Right atrium auricular region (tissue), 2 donors: ENCODE measurements at places on chromosomes 12 and 14. TPM values are rescaled to one million over a fixed set of nuclear protein-coding genes. Genes with fewer than 3 reads are reported as not detected.

DNA sequence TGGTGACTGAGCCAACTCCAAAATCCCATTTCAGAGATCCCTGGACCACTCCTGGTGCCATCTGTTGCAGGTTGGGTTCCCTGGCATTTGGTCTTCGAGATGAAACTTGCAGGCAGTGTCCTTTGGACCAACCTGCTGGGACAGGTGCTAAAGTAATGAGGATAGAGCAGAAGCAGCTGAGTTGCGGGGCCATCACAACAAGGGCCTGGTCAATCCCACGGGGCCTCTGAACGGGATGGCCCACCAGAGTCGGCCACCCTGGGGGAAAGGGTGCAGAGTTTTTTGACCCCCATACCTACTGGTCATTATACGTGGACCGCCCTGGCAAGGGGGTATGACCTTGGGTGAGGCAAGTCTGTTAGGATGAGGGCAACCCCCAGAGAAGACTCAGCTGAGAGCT is 39.3 kb downstream of the DLK1 start:
- DNase-seq = no peak
- H3K4me1 ChIP-seq = no peaks in the 10 kb centered on the region
- H3K27me3 ChIP-seq = no peaks in the 10 kb centered on the region
- H3K27ac ChIP-seq = no peak overlapping the region
- no peak overlapping the region for H3K4me3 ChIP-seq

Gene APOF
- total RNA-seq = not detected

DNA sequence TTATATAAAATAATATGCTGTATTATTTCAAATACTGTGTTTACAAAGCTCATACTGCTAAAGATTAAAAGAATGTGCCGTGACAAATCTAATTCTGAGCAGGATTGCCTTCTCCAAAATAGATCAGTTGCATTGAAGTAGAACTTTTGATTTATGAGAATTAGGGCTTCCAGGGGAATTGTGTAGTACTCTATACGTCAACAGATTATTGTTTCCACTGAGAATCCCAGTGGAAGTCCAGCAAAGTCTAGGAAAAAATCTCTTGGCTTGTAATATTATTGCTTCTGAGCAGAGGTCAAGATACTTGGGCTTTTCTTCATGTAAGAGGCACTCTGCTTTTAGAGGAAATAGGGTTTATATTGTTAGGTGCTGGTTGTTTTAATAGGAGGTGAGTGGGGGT is 133.9 kb downstream of the TRHDE start:
- no peaks in the 10 kb centered on the region for H3K4me1 ChIP-seq
- H3K36me3 ChIP-seq = no peaks in the 10 kb centered on the region
- H3K4me3 ChIP-seq = no peak overlapping the region
- no peak for DNase-seq
- H3K27me3 ChIP-seq = no peaks in the 10 kb centered on the region

- peak overlapping the region; percentile 80 for H3K27ac ChIP-seq
- DNase-seq = no peak
- no peaks in the 10 kb centered on the region for H3K27me3 ChIP-seq
Measured at GRCh38 chr14:50944647-50945413, 547 bp upstream of the PYGL start.

DNA sequence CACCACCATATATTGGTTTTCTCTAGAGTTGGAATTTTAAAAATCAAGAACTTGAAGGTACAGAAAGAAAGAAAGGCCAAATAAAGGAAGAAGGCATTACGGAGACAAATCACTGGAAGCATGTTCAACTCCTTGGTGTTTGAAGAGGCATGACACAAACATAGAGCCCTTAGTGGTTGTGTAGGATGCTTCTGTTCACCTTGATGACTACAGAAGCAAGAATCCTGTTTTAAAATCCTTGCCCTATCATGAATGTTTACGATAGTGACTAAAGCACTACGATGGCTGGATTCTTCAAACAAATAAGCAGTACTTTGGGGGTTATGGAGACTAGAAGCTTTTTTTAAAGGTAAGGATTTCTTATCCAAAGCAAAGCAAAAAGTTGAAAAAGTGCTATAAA is 10.3 kb upstream of the ISM2 start:
- H3K36me3 ChIP-seq = peaks cover 12% of the 10 kb centered on the region
- no peak overlapping the region for H3K4me3 ChIP-seq
- H3K27ac ChIP-seq = no peak overlapping the region
- no peaks in the 10 kb centered on the region for H3K27me3 ChIP-seq

Gene SPIC
- total RNA-seq = not detected

DNA sequence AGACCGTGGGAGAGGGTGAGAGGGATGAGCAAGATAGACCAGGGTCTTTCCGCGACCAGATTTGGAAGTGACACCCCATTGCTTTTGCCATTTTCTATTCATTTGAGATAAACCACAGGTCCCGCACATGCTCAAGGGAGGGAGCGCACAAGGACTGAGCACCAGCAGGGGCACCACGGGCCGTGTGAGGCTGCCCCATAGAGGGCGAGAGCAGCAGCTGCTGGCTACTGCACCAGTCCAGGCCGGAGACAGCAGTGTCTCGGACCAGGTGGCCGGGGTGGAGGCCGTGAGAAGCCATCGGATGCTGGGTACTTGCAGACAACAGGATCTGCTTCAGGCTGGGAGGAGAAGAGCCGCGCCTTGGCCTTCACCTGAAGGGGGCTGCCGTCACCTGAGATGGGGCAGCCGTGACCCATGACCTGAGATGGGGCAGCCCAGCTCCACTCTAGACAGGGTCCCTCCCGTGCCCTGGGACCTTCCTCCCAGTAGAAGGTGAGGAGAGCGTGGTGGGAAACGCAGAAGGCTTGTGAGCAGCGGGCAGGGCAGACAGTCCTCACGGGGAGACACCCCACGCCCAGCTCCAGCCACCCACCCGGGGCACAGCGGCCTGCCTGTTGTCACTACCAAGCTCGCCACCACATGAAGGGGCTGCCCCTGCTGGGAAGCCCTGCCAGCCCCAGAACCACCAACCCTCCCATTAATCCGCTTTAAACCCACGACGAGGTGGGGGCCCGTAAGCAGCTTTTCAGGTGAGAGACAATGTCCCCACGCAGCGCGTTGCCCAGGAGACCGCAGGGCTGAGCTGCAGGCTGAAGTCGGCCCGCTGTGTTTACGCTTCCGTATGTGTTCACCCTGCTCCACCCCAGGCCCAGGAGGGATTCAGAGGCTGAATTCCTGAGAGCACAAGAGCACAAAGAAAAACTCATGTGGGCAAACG is 61.7 kb upstream of the FBRSL1 start:
- H3K27ac ChIP-seq = no peak overlapping the region
- no peaks in the 10 kb centered on the region for H3K27me3 ChIP-seq
- H3K4me1 ChIP-seq = peaks cover 29% of the 10 kb centered on the region

GRCh38 chr14:60756847-60757246 is 22.3 kb downstream of the MNAT1 start:
- H3K36me3 ChIP-seq = no peaks in the 10 kb centered on the region
- H3K27ac ChIP-seq = no peak overlapping the region
- H3K4me1 ChIP-seq = no peaks in the 10 kb centered on the region
- H3K4me3 ChIP-seq = no peak overlapping the region
- H3K27me3 ChIP-seq = no peaks in the 10 kb centered on the region
- no peak for DNase-seq

DNA sequence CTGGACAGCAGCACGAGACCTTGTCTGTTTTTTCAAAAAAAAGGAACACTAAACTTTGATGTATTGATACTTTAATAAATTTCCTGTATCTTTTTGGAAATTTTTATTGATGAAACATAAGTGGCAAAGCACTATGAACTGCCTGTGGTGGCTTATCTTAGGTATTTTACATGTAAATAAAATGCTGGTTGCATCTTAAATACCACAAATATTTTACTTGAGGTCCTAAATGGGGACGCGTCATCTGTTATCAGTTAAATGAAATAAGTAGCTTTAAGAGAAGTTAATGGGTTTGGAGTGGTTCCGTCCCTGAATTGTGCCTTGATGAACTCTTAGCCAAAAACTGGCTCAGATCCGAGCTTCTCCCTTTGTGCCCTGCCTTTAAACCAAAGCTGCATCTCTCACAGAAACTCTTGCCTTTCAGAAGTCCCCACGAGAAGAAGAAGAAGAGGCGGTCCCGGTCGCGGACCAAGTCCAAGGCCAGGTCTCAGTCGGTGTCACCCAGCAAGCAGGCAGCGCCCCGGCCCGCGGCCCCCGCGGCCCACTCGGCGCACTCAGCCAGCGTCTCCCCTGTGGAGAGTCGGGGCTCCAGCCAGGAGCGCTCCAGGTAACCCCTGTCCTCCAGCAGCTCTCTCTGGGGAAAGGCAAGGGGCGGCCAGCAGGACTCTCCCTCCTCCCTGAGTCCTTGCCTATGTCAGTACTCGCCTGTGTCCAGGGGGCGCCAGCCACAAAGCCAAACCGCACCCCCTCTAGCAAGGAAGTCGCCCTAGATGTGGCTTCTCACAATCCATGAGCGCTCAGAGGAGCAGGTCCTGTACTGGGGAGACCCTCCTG is 31.2 kb upstream of the MMP17 start:
- H3K27ac ChIP-seq = no peak overlapping the region
- H3K27me3 ChIP-seq = no peaks in the 10 kb centered on the region
- DNase-seq = no peak
- peaks cover 47% of the 10 kb centered on the region for H3K36me3 ChIP-seq

DNA sequence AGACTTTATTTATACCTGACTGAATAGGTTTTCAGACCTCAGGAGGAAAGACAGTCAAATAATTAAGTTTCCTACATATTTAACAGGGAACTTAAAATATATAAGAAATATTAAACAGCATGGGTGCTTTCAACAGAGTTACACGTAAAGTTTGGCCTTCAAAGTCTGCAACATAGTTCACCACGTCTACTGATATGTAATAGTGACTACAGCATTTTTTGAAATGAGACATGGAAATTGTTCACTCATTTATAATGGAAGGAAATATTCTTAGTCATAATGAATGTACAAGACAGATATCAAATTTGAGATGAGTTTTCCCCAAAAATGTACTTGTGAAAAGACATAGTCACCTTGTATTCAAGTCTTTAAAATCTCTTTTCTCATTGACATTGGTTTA is 56.7 kb upstream of the KCNMB4 start:
- no peaks in the 10 kb centered on the region for H3K4me1 ChIP-seq
- H3K4me3 ChIP-seq = no peak overlapping the region
- DNase-seq = no peak
- no peak overlapping the region for H3K27ac ChIP-seq

DNA sequence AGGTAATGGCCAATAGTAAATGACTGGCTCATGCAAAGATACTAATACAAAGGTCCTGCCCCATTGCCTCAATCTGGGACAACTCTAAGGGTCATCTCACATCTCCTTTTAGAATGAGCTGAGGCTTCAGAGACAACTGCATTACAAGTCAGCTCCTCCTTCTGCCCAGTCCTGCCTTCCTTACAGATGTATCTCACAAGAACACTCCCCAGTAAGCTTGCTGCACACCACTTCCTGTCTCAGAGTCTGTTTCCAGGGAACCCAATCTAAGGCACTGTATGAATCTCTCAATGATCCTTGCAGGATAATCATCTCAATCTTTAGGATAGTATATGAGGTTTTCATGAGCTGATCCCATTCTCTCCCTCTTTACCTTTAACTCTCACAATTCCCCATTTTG is 57.8 kb upstream of the ZDHHC17 start:
- no peak for DNase-seq
- H3K4me1 ChIP-seq = no peaks in the 10 kb centered on the region
- H3K4me3 ChIP-seq = no peak overlapping the region
- no peak overlapping the region for H3K27ac ChIP-seq

DNA sequence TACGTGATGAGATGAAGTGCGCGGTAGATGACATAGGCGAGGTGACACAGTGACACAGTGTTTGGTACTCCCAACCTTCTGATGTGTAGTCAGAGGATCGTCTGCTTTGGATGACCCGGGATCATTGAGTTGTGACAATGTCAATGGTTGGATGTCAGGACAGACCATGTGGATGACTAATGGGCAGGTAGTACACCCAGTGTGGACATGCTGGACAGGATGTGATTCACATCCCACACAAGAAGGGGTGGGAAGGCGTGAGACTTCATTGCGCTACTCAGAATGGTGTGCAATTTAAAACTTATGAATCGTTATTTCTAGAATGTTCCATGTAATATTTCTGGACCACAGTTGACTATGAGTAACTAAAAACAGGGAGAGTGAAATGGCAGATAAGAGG is 23.8 kb downstream of the MAP3K9 start:
- no peak for DNase-seq
- H3K4me3 ChIP-seq = no peak overlapping the region
- no peaks in the 10 kb centered on the region for H3K27me3 ChIP-seq
- H3K27ac ChIP-seq = no peak overlapping the region
- no peaks in the 10 kb centered on the region for H3K36me3 ChIP-seq

DNA sequence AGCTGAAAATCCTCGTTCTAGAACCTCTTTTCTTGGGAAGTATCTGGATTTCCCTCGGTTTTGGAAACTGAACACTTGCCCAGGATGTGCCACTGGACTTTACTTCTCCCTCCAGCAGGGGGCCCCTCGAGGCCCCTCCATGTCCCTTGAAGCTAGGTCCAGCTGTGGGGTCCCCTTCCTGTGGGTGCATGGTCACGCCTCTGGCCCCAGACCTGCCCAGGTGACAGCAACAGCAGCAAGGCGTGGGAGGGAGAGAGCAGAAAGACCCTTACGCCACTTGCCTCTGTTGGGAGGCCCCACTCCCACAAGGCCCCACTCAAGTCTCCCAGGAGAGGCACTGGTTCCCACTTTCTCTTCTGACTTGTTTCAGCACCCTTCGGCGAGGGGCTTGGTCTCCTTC is 3.1 kb downstream of the SLC25A29 start:
- no peaks in the 10 kb centered on the region for H3K27me3 ChIP-seq
- no peak for DNase-seq
- no peaks in the 10 kb centered on the region for H3K36me3 ChIP-seq
- H3K4me3 ChIP-seq = no peak overlapping the region
